ENCODE measurements at places on chromosomes 5 and 9.

DNA sequence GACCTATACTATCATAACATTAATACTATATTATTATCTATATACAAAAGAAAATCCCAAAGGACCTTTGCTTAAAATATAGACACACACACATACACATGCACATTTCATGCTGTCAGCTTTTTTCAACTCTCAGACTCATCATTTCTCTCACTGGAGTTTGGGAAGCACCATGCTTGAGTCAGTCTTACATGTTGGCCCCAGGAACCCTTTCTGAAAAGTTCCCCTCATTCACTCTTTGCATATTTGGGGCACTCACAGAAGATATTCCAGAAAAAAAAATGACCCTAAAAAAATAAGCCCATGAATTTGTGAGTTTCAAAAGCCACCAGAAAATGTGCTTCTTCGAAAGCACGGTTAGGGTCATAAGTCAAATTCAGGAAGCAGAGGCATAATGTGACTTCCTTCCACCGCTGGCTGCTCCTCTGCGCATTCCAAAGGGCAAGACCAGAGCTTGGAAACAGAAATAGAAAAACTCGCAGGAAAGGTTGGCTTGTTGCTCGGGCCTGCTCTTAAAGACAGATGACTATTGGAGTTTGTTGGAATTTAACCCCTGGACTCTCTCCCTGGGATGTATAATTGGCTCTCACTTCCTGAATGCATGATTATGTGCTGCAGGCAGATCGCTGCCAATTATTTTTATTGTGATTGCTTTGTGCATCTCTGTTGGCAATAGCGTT lies 129.7 kb upstream of the IQGAP2 start:
- no peak for DNase-seq

DNA sequence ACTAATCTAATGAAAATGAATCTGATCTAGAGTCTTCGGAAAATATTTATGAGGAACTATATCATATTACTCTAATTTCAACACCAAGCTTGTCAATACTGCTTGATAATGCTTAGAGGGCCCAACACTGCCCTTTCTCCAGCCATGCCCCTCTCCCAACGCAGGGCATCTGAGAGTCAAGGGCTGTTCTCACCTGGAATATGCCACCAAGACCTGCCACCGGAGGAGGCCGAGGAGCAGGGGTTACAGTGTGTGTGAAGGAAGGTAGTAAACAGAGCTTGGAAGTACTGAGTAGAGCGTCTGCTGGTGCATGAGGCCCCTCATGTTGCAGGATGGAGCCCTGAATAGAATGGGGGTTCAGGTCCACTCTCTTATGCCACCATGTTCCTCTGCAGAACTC lies 301.3 kb upstream of the MPDZ start:
- no peak for DNase-seq

DNA sequence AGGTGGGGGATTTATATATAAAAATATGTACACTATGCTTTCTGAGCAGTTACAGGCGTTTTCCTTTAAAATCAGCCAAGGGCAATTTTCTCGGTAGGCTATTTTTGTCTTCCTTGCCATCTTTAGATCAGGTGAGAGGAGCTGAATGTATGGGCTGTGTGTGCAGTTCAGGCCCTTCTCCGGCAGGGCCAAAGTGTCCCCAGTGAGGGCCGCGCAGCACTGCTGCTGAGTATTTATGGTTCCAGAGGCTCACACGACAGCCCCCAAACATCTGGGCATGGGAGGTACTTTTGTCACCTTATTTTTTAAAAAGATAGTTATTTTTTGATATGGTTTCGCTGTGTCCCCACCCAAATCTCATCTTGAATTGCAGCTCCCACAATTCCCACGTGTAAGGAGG lies 11.5 kb downstream of the GFPT2 start:
- DNase-seq, result no peak

GRCh38 chr9:79974806-79975422 lies 403.1 kb downstream of the TLE4 start:
- DNase-seq, result no peak

GRCh38 chr5:132253452-132254320 lies 3.8 kb upstream of the PDLIM4 start:
- no peak for DNase-seq

DNA sequence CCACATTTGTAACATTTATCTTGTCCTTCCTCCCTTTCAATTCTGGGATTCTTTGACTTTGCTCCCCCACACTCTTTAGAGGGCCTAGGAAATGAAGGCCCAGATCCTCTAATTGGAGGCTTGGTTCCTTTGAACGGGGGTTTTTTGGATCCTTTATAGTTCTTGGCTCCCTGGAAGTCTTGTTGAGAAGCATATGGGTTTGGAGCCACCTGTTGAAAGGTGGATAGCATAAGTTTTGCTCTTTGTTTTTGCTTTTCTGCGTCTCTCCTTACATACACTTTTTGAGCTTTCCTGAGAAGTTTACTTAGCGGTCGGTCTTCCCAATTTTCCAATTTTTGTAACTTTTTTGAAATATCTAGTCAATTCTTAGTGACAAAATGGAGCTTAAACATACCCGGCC lies 17.8 kb downstream of the IFT74 start:
- no peak for DNase-seq

DNA sequence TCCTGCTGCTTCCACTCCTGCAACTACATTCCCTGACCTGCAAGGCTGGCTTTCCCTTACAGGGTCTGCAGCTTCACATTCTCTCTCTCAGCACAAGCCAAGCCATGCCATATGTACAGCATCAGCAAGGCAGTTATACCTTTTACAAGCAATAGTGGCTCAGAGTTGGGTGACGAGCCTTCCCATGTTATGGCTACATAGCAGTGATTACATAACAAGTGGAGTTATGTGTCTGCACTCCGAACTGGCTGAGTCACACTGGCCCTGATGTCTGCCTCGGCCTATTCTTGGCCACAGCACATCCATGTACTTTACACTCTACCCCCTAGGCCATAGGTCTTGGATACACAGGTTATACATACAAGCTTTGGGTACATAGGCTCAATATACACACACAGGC lies 52.0 kb upstream of the SNCAIP start:
- DNase-seq, result no peak

DNA sequence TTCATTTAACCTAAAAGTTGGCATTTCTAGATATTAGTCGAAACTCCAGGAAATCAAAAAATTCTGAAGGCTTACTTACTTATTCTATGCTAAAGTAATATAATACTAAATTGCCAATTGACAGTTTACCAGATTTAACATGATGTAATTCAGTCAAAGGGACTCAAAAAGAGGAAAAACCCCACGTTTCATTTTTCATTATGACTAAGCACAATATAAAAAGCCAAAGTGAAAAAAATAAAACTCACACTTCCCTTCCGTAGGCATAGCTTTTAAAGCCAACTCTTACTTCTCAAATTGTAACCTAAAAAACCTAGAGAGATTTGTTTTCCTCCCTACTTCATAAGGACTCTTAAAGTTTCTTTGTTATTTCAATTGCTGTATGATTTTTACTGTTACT lies 146.6 kb downstream of the RAPGEF6 start:
- no peak for DNase-seq

DNA sequence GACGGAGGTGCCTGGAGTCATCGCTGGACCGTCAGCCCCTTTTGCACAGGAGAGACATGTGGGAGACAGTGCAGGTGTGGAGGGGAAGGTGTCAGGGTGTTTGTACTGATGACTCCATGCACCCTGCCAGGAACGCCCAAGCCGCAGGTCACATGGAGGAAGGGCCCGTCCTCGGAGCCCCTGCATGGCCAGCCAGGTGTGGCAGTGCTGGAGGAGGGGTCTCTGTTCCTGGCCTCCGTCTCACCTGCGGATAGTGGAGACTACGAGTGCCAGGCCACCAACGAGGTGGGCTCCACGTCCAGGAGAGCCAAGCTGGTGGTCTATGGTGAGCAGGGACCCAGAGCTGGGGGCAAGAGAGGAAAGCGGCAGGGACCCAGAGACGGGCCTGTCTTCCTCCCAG lies 81.5 kb downstream of the HMCN2 start:
- DNase-seq, result no peak

- DNase-seq, result no peak
Observed at GRCh38 chr9:114761523-114761922, 44.3 kb downstream of the TNFSF15 start.
